Activated T-helper 1 cell treated with anti-CD3 and anti-CD28 coated beads, Interleukin-2, amount 50 U/mL, for 16 hours (primary cell): ENCODE measurements at places on chromosomes 3 and 15.
A peak's percentile ranks its signal among the peaks of the same experiment; 100 is the strongest.

- no peak for DNase-seq
Measured at GRCh38 chr3:146446026-146446425, 23.3 kb downstream of the PLSCR2 start.

DNA sequence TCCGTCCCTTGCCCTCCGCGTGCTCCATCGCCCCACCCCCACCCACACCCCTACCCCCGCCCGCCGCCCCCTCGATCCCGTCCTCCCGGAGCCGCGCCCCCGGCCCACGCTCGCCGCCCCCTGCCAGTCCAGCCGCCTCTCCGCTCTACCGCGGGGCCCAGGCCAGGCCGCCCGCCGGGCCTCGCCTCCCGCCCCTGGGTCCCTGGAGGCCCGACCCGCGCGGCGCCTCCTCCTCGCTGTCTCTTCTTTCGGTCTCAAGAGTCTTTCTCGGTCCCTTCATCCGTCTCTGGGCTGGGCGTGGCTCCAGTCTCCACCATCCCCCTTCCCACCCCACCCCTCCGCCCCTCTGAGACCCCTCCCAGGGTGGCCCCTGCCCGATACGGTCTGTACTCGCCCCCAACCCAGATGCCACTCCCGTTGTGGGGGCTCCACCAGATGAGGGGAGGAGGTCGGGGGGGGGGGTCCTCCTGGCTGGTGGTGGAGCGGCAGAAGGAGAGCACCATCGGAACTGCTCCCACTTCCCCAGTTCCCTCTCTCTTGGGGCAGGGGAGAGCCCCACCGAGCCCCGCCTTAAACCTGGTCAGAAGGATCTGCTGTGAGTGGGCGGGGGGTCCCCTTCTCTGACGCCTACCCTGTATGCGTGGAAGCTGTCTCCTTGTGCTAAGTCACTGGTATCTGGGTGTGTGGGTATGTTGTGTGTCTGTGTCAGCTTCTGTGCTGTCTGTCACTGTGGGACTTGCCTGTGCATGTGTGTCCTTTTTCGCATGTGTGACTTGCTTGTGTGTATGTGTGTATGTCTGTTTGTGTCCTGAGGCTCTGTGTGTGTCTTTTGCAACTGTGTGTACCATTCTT is 1.0 kb downstream of the PRKCD start:
- no peak for DNase-seq

- no peak for DNase-seq
Measured at GRCh38 chr15:65818927-65819562, 27.0 kb upstream of the DENND4A start.

DNA sequence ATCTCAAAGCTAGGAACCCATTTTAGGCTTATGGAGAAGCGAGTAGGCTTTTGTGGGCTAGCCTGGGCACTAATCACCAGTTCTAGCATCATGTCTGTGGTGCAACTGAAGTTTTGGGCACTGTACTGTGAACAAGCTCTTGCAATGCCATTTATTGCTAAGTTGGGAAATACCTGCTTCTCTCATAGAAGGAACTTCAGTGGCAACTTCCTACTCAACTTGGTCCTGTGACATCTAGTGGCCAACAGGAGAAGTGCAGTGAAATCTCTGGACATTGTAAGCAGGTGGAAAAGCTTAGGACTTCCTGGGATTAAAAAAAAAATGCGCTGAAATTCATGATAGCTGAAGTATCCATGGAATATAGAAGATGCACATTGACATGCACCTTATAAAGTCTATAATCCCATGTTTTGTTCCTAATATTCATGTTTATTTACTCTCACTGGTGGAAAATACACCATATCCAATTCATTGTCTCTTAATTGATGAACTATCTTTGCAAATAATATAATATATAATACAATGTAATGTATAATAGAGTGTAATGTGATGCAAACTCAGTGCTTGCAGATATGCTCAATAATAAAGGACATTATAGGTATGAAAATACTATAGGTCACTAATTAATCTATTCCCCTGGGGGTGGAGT is 6.5 kb upstream of the ALDH1A3 start:
- peak; percentile 10 for DNase-seq

DNA sequence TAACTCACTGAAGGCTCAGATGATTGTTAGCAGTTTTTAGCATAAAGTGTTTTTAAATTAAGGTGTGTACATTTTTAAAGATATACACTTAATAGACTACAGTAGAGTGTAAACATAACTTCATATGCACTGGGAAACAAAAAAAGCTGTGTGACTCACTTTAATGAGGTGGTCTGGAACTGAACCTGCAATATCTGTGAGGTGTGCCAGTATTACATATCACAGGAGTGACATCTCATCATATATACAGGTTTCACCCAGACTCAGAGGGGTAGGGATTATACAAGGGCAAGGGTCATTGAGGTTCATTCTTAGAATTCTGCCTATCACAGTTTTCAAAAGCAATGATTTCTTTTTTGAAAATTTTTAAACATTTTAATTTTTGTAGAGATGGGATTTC is 7.3 kb upstream of the SNRK start:
- DNase-seq = no peak
